Forelimb muscle (tissue), 1 donor: ENCODE measurements at places on chromosomes 1 and 21. TPM values are rescaled to one million over a fixed set of nuclear protein-coding genes. Genes with fewer than 3 reads are reported as not detected.

TLR5 gene
- 5.7 TPM for polyA plus RNA-seq

DNA sequence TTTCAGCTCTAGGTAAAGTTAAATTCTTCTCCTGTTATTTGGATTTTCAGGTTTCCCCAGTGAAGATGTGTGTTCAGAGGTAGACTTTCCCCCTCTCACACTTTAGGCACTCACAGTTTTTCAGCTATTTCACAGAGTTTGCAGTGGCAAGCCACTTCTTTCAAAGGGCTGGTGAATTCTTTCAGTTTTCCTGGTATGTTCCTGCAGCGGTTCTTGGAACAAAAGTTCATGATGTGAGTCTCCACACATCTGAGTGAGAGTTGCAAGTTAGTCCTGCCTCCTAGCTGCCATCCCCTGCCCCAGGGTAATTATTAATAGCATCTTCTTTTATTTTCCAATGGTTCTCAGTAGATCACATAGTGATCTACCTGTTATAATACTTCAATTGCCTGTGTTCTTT is 27.3 kb upstream of the CD84 start:
- no peak for DNase-seq

DNA sequence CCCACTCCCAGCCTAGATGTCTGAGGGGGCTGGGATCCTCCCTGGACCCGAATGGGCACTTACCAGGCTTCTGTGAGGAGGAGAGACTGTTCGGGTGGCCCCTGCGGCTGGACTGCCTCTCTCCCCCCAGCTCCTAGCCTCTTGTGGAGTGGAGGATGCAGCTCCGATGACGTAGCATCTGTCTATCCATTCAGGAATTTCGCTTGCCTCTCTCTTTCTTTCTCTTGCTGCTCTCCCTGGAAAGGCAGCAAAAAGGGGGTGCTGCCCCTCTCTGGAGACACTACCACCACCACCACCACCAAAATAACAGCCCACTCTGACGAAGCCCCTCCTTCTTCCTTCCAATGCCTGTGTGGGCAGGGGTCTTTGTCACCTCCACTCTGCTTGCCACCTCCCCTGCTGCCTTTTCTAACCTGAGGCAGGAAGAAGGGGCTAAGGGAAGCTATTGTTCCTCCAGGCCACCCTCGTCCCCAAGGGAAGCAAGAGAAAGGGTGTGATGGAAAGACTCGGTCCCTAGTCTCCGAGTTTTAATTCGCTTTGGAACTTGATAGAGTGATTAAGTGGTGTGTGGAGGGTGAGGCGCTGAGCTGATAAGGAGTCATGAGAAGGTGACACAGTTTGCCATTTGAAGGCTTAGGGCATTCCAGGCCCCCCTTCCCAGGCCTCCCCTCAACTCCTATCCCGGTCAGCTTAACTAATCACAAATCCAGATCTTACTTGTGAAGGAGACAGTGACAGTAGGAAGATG is 60.5 kb downstream of the RHBG start:
- no peak for DNase-seq

RGS16 gene
- 5.5 TPM for polyA plus RNA-seq

CNIH3 gene
- 2.2 TPM for polyA plus RNA-seq

DNA sequence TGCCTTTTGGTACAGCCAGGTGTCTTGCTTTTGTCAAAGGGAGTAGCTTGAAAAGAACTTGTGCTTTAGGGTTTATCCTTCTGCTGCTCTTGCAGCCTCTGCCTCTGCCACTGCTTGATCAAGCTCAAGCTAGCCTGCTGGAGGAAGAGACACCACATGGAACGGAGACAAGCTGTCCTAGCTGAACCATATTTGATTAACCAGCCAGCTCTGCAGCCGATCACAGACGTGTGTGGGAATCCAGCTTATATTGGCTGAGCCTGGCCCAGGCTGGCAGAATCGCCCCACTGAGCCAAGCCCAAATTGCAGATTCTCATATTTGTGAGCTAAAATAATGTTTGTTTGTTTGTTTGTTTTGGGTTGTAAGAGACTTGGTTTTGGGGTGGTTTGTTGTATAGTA is 18.7 kb upstream of the FAM78B start:
- DNase-seq, result no peak

CYP4A22 gene
- 0.09 TPM for polyA plus RNA-seq

KDF1 gene
- not detected for polyA plus RNA-seq

DNA sequence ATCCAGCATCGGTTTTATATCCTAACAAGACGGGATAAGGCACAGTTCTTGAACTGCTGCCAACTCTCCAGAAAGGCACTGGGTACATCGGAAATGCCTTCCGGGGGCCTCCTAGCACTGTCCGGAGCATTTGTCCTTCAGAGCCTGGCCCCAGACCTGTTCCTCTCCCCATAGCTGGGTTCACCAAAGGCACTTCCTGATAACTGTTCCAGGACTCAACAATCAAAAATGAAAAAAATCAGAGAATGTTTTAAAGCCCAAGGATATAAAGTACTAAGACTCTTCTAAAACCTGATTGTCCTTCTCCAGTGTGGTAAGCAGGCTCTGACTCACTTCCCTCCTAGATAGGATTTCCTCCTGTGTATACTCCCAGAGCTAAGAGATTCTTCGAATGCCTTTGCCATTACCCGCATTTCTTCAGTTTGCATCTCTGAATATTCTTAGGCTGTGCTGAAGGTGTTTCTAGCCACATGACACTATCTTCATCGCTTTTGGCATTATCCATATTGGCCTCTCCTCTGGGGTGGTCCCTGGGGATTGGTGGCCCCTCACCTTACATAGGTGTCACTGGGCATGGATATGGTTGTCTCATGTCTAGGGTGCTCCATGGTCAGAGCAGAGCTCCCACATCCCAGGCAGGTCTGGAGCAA is 112.9 kb downstream of the ZBTB18 start:
- DNase-seq, result no peak

RIMS3 gene
- polyA plus RNA-seq, result 0.57 TPM

DNA sequence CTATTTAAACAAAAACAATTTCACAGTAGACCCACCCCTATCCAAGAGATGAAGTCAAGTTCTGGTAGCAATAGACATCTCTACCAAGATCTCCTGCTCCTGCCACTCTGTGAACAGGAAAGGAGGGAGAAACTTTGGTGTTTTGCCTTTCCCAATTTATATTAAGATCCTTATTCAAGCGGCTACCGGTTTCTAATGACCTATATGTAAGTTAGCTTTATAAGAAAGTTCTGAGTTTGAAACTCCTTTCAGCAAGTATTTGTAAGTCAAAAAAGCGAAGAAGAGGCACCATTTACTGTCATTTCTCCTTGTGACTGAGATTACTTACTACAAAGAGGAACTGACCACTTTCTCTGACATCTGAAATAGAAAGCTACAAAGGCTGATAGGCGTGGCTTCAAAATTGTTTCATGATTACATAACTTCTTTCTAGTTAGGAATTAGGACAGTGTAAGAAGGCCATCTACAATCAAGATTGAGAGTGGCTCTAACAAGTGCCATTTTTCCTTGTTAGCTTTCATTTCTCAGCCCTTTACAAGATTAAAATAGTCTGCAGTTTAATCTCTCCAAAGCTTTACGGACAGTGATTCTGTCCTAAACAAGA is at the start of gene MNDA:
Gene MNDA (plus strand): TSS at position 448 of the 604 bp plus-strand sequence. CDS start 10,803 bp downstream, outside the sequence.
- DNase-seq, result no peak

YY1AP1 gene
- polyA plus RNA-seq, result 51.6 TPM

S1PR1 gene
- polyA plus RNA-seq, result 9.5 TPM

- no peak for DNase-seq
Measured at GRCh38 chr21:18252256-18252655, 7.6 kb downstream of the CHODL start.

DNA sequence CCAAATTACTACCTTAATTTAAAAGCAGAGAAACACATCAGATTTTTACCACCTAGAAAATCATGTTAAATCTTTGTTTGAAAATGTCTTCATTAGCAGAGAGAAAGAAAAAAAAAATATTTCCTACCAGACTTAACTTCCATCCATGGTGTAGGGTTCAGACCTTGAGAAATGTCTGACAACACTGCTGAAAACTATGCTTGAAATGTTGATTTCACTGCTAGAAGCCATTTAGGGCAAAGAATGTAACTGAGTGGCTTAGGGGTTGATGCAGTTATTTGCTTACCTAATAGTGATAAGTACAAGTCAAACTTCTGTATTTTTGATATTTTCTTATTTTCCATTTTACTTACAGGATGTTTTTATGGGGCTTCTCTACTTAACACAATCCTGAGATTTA is 495.6 kb upstream of the NEGR1 start:
- DNase-seq, result no peak

DCST1 gene
- 0.09 TPM for polyA plus RNA-seq

GRCh38 chr1:180981596-180982387 is 40.9 kb downstream of the STX6 start:
- no peak for DNase-seq

- DNase-seq, result no peak
Measured at GRCh38 chr1:219659005-219659600, 46.2 kb upstream of the ZC3H11B start.

GRCh38 chr1:222243902-222244301 is 304.0 kb downstream of the HHIPL2 start:
- DNase-seq, result no peak

GRCh38 chr1:99872063-99872462 is 21.9 kb downstream of the AGL start:
- no peak for DNase-seq

ATP6V1G3 gene
- polyA plus RNA-seq, result not detected

DNA sequence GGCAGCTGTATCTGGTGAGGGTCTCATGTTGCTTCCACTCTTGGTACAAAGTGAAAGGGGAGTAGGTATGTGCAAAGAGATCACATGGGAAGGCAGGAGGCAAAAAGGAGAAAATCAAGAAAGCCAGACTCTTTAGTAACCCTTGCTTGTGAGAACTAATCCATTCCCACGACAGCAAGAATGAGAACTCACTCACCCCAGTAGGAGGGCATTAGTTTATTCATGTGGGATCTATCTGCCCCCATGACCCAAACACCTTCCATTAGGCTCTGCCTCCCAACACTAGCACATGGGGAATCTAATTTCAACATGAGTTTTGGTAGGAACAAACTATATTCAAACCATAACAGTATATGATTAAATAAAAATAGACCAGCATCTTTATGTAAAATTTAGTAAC is 57.6 kb downstream of the ZNHIT6 start:
- DNase-seq, result no peak

GRCh38 chr1:204127597-204128242 is 24.1 kb downstream of the ETNK2 start:
- DNase-seq, result no peak

TRMT13 gene
- polyA plus RNA-seq, result 26.9 TPM

DNA sequence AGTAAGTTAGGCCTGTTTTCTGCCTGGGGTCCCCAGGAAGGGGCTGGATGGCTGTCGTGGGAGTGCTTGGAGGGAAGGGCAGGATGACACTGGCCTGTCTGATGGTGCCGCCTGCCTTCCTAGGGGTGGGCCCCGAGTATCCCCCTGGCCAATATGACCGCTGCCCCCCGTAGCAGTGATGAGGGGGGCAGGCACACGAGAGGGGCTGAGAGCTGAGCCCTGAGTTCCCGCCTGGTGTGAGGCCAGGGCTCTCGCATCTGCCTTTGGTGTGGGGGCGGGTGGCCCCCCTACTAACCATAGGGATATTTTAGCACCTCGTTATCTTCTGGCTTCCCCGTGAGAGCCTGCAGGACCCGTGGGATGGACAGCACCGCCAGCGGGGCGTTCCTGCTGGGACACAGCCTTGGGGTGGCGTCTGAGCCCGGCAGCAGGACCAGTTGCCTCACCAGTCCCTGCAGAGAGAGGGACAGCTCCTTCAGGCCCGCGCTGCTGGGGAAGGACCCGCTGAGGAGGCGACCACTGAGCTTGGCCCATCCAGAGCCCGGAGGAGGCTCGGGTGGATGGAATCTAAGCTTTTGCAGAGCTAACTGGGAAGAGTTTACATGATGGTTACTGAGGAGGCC is 10.4 kb downstream of the KRTAP10-1 start:
- DNase-seq, result no peak

DNA sequence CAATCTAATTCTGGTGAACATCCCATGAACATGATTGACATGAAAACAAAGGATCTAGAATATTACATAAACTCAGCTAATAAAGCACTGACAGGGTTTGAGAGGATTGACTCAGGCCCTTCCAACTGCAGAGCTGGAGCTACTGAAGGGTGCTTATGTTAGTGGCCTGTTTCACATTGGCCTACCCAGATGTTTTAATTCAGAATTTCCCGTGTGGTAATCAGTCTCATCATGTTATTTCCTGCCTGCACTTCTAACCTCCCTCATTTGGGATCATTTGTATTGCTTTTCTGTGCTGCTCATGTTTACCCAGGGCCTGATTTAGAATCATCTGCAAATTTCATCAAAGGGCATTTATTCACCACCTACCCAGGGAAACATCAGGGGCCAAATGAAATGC is 270.3 kb downstream of the PLPP3 start:
- no peak for DNase-seq

DNA sequence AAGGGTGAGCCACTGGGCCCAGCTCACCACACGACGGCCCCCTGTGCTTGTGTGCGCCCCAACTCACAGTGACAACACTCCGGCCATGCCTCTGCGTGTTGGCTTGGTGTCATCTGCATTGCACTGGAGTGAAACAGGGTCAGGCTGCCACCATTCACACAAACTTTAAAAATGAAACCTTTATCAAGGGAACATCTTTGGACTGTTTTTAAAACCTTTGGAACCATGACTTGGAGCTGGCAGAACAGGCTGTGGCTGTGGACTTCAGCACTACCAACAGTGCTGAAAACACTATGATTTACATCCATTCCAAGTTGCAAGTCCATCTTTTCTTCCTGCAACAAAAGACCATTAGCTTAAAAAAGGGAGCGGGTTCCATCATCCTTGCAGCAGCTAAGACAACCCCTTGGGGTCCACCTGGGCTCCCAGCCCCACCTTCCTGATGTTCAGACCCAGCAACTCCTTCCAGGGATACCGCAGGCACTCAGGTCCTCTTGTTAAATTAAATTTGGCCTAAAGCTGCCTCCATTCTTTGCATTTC is 25.6 kb downstream of the POFUT2 start:
- no peak for DNase-seq

DNA sequence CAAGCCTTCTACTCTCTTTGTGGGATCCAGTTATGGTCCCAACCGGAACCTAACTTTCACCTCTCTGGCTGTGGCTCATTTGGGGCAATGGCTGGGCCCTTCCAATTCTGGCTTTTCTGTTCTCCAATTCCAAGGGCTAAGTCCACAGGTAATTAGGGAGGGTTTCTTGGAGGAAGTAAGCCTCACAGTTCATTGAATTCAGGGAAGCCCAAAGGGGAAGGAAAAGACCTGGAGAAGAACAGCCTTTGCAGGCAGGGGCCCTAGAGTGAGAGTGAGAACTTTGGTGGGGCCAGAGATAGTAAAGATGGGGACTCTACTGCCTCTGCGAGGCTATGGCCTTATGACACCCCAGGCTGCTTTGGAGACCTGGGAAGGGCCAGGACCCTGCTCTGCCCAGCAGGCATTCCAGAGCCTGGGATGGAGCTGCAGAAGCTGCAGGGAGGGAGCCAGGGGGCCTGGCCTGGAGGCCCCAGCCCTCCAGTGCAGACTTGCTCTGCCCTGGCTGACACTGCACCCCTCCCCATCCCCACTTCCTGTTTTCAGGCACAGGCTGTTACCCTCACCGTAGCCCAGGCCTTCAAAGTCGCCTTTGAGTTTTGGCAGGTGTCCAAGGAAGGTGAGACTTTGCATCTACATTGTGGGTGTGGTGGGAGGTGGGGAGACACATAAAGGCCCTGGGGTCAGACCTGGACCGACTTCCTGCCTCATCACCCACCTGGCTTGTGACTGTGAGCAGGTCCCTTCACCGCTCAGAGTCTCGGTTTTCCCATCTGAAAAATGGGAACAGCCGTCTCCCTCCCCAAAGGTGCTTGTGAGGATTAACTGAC is 18.9 kb downstream of the LDLRAP1 start:
- DNase-seq, result no peak

- DNase-seq, result no peak
Measured at GRCh38 chr1:114154963-114155322, 1.3 kb upstream of the SYT6 start.

FTCD gene
- polyA plus RNA-seq, result 1.5 TPM
